ENCODE measurements at places on chromosomes 1 and 21.

GRCh38 chr1:84722794-84723193 lies 32.5 kb upstream of the SSX2IP start:
- DNase-seq, result no peak

- DNase-seq, result no peak
Observed at GRCh38 chr1:183096894-183097293, 73.7 kb downstream of the LAMC1 start.

DNA sequence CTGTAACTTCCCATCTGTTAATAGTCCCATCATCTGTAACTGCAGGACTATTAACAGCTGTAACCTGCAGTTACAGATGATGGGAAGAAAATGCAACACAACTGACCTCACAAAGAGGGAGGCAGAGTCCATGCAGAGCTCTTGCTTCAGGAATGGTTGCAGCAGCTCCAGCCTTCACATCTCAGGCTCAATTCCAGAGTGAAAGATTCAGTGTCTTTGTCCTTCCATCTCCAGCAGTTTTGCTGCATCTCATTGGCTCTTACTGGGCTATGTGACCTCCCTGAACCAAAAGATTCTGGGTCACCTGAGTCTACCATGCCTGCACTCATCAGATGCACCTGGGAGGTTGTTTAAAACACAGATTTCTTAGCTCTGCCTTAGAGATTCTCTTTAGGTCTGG lies 686.7 kb downstream of the MATN1 start:
- DNase-seq, result no peak

DNA sequence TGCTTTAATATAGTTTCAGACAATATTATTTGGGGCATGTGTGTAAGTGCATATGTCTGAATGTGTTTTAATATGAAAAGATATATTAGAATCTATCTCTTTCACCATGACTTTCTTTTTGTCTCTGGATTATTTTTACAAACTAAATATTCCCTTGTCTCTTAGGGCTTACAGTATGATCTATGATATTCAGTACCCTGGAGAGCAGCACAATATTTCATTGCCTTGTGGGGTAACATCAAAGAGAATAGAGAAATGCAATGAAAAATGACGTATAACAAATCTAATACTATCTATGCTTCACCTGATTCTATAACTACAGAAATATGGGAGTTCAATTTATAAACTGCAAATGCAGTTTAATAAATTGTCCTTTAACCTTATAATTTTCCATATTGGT lies 2084.5 kb downstream of the MRPL39 start:
- no peak for DNase-seq

- DNase-seq, result no peak
Observed at GRCh38 chr21:42572906-42573495, 59.3 kb downstream of the SLC37A1 start.

DNA sequence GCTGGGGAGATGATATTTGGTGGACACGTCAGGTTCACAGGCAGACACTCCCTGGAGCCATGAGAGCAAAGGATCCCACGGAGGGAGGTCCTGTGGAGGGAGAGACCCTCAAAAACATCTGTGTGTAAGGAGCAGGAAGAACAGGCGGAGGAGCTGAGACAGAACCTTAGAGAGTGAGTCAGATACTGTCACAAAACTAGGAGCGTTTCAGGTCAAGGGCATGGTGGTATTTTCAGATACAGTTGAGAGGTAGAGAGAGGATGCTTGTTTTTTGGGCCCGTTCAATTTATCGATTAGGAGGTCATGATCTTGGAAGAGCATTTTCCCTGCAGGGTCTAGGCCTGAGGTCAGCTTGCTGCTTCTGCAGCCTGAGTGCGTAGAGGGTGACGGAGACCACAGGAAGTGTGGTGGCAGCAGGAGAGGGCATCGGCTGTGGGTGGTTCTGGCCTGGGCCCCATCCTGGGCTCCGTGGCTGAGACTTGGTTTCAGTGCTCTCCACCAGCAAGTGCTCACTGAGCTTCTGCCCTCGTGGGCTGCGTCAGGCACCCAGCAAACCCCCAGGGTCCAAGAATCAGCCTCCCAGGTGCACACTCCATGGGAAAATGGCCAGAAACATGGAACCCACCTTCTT lies 39.9 kb downstream of the SPSB1 start:
- no peak for DNase-seq

DNA sequence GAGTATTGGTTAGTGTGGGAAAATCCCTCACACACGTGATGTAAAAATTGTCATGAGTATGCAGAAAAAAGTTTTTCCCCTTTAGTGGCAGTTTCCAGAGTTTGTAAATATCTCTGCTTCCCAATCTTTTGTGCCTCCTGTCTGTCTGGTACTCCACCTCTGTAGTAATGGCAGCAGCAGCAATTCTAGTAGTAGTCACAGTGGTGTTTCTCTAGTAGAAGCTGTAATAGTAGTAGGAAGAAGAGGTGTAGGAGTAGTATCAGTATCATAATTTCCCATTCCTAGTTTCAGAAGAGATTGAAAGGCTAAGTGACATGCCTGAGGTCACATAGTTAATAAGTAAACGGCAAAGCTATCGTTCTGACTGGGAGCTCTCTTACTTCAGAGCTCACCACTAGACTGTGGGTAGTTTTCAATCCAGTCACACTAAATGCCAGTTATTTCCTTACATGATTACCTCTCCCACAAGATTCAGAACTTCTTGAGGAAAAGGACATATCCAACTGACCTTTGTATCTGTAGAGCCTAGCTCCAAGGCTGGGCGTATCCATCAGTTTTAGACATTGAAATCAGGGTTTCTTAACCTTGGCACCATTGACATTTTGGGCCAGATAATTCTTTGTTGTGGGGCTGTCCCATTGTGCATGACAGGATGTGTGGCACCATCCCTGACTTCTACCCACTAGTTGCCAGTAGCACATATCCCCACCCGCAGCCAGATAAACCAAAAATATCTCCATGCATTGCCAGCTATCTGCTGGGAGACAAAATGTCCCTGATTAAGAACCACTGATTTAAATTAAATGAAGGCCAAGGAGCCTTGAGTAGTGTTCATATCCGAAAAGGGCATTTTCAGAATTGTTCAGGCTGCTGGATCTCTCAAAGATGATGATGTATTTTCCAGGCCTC lies 135.9 kb downstream of the FGGY start:
- peak; percentile 10 for DNase-seq

GRCh38 chr1:35947547-35947946 lies 16.6 kb downstream of the AGO3 start:
- DNase-seq, result no peak

GRCh38 chr1:88401313-88401712 lies 282.8 kb upstream of the PKN2 start:
- no peak for DNase-seq

DNA sequence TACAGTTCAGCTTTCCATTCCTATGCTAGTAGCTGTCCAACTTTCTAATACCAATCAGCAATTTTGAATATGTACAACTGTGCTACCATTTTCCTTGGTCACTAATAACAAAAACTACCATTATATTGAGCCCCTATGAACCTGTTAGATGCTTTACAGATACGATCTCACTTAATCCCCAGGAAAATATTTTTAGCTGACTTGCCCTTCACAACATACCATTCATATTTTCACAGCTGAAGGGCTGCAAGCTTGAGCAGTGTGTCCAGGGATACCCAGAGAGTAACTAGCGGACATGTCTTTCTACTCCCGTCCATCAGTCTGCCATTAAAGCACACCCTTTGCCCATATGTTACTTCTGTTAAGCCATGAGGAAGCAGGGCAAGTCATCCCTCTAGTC lies 140.5 kb downstream of the SPATA46 start:
- no peak for DNase-seq

DNA sequence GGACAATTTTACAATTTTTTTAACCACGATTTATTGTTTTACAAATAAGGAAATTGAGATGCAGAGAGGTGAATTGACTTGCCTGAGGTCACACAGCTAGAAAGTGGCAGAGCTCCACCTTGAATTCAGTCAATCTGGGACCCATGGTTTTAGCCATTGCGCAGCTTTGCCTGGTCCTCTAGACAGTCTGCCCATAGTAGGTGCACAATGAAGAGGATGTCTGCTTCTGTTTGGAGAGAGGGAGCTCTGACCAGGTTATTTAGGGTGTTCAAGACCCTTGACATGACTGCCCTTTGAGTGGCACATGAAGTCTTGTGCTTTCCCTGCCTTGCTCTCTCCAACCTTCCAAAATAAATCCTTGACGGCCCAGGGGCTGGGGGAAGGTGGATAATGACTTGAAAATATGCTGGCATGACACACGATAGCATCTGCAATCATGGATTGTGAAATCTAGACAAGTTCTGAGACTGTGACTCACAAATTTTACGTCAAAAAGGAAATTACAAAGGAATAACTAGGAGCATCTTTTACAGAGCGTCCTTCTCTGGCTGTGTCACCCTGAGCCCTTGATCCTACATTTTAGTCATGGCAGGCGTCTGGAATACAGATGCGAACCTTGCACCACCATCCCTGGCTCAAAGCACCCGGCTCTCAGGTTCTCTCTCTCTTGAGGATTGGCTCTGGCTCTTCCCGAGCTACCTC lies 26.2 kb upstream of the ID3 start:
- DNase-seq, result no peak

GRCh38 chr1:228118040-228118439 lies 8.9 kb upstream of the MRPL55 start:
- DNase-seq, result no peak

GRCh38 chr1:226702318-226702956 lies 36.6 kb downstream of the ITPKB start:
- DNase-seq, result no peak

GRCh38 chr1:245923215-245923614 lies 583.9 kb downstream of the SMYD3 start:
- DNase-seq, result no peak

DNA sequence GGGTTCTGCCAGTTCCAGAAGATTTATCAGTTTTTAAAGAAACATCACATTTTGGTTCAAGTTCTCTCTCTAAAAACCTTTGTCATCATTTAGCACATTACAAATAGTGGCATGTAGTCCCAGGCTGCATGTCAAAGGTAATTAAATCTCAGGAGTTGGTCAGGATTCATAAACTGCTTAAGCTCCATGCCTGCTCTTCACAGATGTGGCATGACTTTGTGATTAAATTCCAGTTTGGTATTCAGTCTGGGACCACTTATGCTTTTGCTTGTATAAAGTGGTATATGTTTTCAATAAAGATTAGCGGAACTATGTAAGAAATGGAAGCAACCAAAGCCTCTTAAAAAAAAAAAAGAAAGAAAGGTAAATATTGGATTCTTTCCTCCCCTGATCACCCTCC lies 408.0 kb downstream of the DISC1 start:
- DNase-seq, result no peak

DNA sequence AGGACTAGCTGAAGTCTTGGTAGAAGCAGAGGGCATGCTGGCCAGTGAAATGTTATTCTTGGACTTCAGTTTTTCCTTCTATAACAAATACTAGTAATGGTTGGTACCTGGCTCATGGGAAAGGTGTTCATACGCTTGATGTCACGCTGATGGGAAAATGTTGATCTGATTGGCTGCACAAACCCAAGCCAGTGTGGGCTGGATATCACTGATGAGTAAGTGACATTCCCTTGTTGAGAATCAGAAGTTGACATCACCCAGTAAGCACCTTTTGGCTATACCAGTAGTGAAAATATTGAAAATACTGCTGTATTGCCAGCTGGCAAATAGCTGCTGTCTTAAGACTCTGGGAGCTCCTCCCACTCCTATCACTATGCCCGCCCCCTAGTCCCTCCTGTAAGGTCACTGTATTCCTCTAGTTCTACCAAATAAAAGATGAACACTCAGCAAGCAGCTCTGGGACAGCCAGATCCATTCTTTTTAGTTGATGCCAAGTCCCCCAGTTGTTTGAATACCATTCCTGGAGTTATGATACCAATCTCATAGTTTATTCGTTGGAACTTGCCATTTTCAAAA lies 168.2 kb downstream of the GRIK1 start:
- DNase-seq, result no peak

DNA sequence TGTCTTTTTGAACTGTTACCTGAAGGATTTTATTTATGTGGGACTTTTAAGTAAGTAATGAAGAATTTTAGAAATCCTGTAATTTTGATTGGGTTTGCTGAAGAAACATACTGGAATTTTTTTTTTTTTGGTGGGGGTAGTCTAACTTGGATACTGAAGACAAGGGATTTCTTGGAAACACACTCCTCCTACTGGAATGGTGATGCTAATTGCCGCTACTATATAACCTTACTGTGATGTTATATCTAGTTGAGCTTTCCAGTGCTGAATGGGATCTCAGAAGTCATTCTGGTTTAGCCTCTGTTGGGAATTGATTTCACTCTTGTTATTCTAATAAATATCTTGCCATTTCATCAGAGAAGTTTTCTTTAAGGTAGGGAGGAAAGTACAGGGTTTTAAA lies 8.4 kb downstream of the PPP2R5A start:
- DNase-seq, result no peak

DNA sequence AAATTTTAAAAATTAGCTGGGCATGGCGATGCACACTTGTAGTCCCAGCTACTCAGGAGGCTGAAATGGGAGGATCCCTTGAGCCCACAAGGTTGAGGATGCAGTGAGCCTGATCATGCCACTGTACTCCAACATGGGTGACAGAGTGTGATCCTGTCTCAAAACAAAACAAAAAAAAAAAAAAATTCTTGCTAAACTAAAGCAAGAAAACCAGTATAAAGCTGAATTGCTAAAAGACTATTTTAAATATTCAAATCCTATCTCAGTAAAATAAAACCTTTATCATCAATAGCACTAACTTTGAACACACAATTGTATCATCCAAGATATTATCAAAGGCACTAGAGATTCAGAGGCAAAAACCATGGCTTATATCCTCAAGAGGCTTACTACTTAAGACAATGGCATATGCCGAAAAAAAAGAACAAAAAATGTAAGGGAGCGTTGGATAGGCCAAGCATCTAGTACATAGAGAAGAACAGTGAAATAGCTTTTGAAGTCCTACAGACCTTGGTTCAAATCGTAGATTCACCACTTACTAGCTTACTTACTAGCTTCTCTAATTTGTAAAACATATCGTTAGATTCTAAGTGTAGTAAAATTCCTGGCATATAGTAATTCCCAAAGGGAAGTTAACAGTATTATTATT lies 3.6 kb downstream of the EPS15 start:
- DNase-seq, result no peak

DNA sequence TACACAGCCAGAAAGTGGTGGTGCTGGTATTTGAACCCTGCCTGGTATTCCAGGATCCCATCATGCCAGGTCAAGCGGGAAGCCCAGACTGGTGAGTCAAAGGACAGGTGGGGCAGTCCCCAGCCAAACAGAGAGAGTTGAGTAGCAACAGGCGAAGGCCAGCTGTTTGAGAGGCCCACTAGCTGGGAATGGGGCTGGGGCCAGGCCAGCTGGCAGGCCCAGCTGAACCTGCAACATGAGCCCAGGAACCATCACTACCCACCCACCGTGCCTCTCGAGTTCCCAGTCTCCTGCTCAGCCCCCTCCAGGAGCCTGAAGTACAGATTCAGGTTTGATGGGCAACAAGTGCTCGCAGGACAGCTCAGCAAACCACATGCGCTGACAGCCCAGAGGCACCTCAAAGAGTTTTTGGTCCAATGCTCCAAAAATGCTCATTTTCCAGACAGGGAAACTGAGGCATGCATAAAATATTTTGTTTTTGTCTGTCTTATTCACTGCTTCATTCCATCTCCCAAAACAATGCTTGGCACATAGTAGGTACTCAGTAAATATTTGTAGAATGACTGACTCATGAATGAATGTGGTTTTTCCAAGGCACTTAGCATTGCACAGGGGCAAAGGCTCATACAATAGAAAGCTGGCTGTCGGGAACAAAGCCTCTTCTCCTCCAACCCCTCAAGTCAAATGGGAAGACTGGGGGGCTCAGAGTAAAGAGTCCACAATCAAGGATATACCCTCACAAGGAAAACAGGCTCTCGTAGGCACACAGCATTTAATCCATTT lies 42.5 kb upstream of the CLIC4 start:
- DNase-seq, result no peak

GRCh38 chr1:6508816-6509189 lies 17.3 kb upstream of the PLEKHG5 start:
- DNase-seq, result no peak
